ENCODE measurements at places on chromosomes 11 and 22.
A peak's percentile ranks its signal among the peaks of the same experiment; 100 is the strongest.

DNA sequence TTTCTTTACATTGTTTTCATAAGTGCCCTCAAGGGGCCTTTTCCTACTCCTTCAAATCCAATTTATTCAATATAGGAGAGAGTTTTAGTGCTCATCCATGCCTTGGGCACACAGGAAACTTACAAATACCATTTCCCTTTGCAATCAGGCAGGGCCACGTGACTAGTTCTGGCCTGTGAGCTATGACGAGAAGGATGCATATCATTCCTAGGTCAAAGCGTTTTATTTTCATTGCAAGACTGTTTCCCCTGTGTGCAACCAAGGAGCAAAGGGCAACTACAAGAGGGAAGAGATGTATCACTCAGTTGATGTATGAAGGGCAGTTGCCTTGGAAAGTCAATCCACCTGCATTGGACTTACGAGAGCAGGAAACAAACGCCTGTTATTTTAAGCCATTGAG is 1.9 kb upstream of the TRAF6 start:
- no peak for DNase-seq

DNA sequence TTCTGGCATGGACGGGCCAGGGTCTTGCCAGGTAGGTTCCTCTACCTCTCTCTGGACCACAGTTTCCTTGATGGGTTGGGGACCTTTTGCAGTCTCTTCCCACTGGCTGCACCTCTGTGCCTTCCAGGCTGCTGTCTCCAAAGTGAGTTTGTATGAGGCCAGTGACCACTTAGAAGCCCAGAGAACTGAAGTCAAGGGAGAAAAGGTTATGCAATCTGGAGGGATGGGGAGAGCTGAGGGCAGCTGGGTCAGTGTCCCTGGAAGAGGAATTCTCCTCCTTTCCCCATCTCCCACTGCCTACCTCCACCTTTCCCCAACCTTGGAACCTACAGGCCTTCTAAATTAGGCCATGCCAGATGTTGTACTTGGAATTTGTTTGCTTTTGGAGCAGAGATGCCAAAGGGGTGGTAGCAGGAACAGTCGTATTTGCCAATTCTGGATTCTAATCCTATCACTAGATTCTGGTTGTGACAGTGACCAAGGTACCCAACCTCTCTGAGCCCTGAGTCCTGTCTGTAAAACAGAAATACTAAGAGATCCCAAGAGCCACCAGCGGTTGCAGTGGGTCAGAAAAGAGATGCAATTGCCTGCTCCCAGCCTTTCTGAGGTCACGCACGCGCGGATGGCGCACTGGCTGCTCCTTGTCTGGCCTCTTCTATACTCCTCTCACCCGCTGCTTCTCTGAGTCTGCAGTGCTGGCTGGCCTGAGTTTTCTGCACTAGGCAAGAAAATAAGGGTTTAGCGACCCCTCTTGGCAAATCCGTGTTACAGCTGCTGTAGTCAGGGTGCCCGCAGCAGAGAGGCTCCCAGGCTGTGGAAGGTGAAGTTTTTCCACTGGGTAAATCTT is 10.7 kb upstream of the ACCSL start:
- peak; percentile 72 for DNase-seq

GRCh38 chr22:29782061-29782845 is 15.1 kb downstream of the UQCR10 start:
- DNase-seq = no peak

DNA sequence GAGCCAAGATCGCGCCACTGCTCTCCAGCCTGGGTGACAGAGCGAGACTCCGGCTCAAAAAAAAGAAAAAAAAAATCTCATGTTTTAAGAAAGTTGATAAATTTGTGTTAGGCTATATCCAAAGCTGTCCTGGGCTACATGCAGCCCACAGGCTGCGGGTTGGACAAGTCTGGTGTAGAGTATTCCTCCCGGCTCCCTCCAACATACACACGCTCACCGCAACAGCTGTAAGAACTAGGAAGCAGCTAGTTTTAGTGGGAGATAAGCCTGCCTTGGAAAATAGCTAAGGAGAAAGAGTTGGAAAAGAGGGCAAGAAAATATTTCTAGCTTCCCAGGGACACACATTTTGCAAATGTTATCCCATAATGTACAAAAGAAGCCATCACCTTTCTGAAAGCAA is 46.6 kb downstream of the CELF1 start:
- no peak for DNase-seq

GRCh38 chr22:17964156-17964555 is 60.2 kb downstream of the MICAL3 start:
- no peak for DNase-seq

DNA sequence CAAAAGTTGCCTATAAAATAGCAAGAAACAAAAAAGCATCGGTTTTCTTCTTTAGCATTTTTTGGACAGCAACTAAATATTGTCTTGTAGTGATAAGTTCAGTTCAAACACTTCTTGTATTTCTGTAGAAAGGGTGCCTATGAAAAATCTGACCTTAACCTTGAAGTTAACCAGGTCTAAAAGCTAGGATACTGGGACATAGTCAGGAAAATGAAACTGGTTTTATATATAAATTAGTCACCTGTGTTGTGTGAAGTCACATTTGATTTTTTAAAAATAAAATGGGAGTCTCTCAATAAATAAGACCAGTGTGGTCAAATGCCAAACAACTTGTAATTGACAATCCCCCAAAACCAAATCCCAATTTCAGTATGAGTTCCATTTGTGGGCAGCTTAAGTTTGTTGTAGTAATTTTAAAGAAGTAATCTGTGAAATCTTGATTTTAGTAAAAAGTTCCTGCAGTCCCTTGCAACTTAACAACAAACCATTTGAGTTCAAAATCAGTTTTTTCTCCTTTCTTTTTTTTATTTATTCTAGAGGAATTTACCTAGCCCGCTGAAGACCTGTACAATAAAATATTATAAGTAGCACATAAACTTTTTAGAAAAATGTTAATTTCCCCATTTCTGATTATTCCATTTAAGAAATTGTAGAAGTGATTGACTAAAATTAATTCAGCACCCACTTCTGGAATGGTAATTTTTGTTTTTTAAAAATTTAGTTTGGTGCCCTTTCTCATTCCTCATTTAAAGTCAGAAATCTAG is 84.5 kb upstream of the PPARA start:
- no peak for DNase-seq

GRCh38 chr11:724049-724777 is 18.2 kb downstream of the EPS8L2 start:
- DNase-seq = no peak

- no peak for DNase-seq
Observed at GRCh38 chr11:118128721-118129470, 23.7 kb downstream of the SCN4B start.

GRCh38 chr22:42077486-42078125 is 1.9 kb upstream of the SMDT1 start:
- no peak for DNase-seq

DNA sequence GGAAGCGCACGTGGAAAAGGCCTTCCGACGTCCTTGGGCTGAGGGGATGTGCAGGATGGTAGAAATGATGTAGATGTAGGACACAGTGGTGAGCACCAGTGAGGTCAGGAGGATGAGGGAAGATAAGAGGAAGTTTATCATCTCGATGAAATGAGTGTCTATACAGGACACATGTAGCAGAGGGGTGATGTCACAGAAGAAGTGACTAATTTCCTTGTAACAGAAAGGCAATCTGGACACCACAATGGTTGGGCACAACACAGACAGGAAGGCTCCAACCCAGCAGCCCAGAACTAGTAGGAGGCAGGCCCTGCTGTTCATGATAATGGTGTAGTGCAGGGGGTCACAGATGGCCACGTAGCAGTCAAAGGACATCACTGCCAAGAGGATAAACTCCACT is 35.0 kb upstream of the OR6M1 start:
- no peak for DNase-seq

DNA sequence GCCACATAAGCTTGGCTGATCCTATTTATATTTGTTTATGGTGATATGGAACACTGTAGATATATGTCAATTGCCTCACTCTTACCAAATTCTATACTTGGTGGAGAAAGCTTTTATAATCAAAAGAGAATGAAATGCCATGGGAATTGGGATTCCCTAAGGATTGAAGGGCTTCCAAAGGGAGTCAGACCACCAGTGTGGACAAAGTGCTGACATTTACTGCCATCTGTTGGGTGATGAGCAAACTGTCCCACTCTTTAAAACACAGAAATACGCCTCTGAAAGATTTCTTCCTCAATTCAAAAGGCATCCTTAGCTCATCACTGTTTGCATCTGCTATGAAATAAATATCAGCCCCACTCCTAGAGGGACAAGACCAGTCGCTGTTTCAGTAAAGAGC is 7.1 kb downstream of the SLC1A2 start:
- peak; percentile 20 for DNase-seq

Measured in NCI-H1092 (cell line).